ENCODE measurements at places on chromosomes 3 and 15.
A peak's percentile ranks its signal among the peaks of the same experiment; 100 is the strongest.

DNA sequence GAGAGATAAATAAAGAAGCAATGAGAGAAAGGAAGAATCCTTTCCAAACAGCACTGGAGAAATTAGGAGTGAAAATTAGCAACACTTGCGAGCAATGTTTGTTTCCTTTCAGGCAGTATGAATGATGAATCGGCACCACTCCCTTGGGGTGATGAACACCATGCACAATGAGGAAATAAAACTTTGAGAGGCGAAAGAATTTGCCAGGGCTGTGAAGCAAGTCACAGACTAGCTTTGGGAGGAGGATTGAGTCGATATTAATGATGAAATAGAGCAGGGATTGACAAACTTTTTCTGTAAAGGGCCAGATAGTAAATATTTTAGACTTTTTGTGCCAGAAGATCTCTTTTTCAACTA is 237.7 kb downstream of the AGBL1 start:
- DNase-seq = no peak

DNA sequence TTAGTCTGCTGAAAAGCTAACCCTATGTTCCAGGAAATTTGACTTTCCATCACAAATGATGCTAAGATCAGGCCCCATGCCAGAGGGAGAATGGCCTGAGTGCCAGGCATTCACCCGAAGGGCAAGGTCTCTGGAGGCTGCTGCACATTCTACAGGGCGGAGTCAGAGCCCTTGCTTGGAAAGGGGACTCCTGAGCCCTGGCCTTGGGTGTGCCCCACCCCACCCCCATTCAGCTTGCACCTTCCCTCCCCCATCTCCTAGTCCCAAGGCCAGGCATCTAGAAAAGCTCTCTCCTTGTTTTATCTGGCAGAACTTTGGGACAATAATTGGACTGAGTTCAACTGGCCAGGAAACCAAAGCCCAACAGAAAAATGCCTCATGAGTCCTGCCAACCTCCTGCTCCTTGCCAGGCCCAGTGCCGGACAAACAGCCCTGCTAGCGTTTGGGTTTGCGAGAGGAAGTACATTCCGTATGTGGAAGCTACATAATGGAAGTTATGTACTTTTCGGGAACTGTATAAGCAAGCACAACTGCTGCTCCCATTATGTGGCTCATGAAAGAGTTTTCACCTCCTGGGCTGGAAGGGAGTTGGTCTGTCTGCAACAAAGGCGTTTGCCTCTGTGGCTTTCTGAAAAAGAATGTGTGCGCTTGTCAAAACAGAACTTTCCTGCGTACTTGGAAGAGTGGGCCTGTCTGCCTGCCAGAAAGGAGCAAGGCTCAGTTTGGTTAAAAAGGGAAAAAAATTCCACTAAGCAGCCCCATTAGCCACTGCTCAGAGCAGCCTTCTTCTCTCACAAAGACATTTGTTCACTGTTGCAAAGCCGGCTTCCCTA is 321.5 kb upstream of the CTNNB1 start:
- no peak for DNase-seq

GRCh38 chr3:141391298-141391990 is 23.1 kb downstream of the ZBTB38 start:
- no peak for DNase-seq

DNA sequence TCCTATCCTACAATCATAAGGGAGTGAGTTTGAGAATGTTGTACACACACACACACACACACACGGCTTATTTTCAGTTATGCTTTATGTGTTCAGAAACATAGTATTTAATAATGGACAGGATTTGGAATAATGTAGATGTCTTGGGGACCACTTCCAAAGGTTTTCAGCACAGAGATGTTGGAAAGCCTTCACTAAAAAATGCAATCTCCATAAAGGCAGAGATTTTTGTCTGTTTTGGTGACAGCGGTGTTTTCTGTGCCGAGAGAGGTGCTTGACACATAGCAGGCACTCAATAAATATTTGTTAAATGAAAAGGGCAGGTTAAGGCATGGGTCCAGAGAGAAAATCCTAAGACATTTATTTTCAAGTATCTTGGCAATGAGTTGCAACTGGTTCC is 428.2 kb upstream of the RGMA start:
- DNase-seq = no peak

- no peak for DNase-seq
Observed at GRCh38 chr3:150410311-150411105, 2.4 kb downstream of the TSC22D2 start.

DNA sequence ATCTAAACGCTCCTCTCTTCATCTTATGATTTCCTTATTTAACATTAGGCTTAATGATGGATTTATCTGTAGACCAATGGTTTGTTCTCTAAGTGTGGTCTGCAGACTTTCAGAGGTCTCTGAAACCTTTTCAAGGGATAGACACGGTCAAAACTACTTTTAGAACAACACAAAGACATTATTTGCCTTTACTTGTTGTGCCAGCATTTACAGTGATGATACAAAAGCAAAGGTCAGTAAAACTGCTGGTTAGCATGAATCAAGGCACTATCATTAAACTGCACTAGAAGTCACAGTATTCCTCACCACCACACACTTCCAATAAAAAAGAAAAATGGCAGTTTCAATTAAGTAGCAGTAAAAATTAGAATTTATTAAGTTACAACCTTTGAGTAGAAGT is 24.4 kb upstream of the IGDCC4 start:
- no peak for DNase-seq

GRCh38 chr15:65195548-65195923 is 10.4 kb upstream of the CLPX start:
- no peak for DNase-seq

GRCh38 chr15:70178335-70179084 is 80.8 kb upstream of the TLE3 start:
- no peak for DNase-seq

GRCh38 chr15:80970018-80970657 is 19.5 kb downstream of the MESD start:
- peak; percentile 56 for DNase-seq

GRCh38 chr15:67228286-67228685 is 26.2 kb downstream of the AAGAB start:
- DNase-seq = no peak

- DNase-seq = no peak
Observed at GRCh38 chr3:11580645-11581044, 63.1 kb downstream of the VGLL4 start.

Measured in HTR-8/SVneo (cell line).